ENCODE measurements at places on chromosomes 5 and 9.

DNA sequence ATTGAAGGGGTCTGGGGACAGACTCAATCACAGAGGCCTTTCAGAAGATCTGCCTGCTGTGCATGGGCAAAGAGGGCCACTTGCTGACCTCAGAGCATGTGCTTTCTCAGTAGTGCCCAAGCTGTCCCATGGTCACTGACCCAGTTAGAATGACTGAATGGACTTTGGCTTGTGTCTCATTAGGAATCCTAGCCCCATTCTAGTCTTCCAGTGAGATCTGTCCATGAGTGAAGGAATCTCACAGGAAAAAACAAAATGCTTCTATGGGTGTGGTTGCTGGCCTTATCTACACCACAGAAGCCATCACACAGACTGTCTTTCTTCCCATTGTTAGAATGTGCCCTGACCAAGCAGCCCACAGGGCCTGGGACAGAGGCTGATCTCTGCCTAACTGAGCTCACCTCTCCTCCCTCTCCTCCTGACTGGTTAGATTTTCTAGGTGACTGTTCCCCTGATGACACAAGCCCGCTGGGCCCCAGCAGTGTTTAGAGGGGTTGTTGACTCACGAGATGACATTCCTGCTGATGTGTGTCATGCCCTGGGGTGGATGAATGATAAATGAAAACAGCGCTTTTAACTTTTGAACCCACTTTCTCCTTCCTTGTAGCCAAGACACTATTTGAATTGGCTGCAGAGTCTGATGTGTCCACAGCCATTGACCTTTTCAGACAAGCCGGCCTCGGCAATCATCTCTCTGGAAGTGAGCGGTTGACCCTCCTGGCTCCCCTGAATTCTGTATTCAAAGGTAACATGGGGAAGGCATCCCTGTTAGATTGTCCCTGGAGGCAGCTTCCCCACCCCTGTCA lies 24.8 kb downstream of the TGFBI start:
- DNase-seq, result no peak

DNA sequence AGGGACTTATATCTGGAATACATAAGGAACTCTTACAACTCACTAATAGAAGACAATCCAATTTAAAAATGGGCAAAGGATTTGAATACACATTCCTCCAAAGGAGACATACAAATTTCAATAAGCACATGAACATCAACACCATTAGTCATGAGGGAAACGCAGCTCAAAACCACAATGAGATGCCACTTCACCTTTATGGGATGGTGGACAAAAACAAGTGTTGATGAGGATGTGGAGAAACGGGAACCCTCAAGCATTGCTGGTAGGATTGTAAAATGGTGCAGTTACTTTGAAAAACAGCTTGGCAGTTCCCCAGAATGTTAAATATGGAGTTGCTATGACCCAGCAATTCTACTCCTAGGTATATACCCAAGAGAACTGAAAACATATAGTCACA lies 72.7 kb upstream of the IER5L start:
- DNase-seq, result no peak

DNA sequence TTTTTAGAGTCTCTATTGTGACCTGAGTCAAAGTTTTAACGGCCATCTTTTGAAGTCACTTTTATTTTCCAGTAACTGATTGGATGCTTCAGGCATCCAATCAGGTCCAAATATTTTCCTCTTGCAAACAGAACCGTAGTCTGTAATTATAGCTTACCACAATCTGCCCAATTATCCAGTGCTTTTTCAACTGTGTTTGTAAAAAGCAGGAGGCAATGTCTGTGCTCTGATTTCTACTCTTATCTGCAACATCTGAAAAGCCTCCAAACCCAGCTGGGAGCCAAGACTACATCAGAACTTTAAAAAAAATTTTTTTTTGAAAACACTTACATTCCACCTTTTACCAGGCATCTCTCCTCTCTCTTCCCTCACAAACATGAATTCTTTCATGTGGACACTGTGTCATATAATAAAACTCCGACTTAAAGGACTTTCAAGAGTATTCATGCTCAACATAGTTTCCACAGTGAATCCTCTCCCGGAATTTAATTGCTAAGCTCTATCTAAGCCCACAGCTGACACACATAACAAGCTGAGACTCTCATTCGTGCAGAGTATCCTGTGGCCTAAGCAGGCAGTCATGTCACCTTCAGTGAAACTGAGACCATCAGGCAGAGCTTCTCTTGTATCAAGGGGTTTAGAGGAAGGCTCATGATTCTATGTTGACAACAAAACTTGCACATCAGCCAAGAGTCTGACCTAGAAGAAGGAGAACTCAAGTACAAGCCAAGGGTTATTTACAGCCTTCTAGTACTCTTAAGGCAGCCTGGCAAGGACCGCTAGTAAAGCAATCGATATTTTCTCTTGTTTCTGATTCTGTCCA lies 272.7 kb downstream of the TLE1 start:
- no peak for DNase-seq

DNA sequence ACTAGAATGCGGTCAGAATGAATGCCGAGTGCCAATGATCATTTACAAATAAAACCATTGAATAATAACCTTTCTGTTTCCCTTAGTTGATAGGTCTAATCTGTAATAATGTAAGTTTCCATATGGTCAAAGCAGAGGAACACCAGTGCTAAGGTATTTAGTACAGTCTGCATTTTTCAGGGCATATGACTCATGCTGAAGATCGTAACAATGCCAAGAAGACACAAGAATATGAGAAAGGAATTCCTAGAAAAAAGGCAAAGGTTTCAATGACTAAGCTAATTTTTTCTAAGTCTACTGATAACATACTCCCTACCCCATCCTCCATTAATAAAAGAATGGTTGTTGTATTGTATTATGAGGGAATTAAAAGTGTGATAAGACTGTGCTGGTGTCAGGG lies 2.8 kb downstream of the OR1L8 start:
- no peak for DNase-seq

- no peak for DNase-seq
Measured at GRCh38 chr9:127776195-127776923, 2.1 kb downstream of the SH2D3C start.

- DNase-seq, result no peak
Measured at GRCh38 chr5:62083247-62083646, 222.8 kb upstream of the KIF2A start.

DNA sequence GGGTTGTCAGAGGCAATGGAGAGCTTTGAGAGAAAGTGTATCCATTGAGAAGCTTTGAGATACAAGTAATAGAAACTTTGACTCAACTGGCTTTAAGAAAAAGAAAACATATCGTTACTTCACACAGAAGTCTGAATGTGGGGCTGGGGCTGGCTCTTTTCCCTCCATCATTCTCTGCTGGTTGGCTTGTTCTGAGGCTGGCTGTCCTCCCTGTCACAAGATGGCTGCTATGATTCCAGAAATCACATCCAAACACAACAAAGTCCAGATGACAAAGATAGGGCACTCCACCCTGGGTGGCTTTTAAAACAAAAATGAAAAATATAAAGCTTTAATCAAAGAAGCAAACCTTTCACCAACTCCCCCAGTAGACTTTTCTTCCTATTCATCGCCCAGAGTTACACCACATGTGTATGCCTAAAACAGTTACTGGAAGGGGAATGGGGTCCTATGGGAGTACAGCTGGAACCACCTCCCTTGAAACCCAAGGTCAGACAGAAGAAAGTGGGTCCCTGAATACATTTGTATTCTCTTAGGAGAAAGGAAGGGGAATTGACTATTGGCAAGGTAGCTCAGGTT lies 284.3 kb downstream of the GAS1 start:
- DNase-seq, result no peak

- DNase-seq, result no peak
Measured at GRCh38 chr9:121454972-121455371, 44.7 kb downstream of the GGTA1 start.

- no peak for DNase-seq
Measured at GRCh38 chr5:97495301-97495700, 312.3 kb upstream of the RIOK2 start.

- no peak for DNase-seq
Measured at GRCh38 chr5:69024241-69024651, 69.6 kb upstream of the SLC30A5 start.

GRCh38 chr5:139799359-139799758 lies 3.8 kb downstream of the PSD2 start:
- DNase-seq, result no peak

DNA sequence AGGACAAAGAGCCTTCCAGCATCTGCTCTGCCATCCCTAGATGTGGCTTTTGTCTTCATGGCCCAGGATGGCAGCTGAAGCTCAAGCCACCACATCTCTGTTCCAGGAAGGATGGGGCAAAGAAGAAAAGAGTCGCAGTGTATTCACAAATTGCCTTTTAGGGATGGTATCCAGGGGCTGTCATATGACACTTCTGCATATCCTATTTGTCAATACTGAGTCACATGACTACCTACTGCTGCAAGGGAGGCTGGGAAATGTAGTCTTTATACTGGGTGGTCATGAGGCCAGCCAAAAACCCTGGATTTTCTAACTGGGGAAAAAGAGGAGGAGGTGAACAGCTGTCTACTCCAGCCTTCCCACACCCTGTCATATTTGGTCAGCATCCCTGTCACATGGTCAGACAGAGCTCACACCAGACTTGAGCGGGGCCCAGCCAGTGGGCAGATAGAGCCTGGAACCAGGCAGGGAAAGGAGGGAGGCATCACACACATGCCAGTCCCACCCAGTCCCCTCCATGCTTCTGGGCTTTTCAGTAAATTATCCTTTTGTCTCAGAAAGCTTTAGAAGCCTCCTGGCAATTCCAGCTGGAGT lies 52.0 kb downstream of the OLFM1 start:
- no peak for DNase-seq

DNA sequence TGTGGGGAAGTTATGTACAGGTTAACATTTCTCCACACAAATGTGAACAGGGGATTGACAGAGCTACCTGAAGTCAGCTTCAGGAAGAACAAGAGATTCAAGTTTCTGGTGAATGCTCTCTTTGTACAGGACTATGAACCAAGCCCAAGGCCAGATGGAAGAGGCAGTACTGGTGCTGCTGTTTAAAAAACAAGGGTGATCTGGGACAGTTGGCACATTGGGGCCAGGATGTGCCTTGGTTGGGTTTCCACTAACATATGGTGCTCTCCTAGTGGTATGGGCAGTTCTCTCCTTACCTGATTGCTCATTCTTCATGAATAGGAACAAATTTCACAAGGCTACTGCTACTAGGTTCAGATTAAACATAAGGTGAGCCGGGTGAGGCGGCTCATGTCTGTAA lies 40.0 kb downstream of the MTMR12 start:
- DNase-seq, result no peak

GRCh38 chr9:124311283-124311682 lies 53.5 kb downstream of the NEK6 start:
- no peak for DNase-seq

DNA sequence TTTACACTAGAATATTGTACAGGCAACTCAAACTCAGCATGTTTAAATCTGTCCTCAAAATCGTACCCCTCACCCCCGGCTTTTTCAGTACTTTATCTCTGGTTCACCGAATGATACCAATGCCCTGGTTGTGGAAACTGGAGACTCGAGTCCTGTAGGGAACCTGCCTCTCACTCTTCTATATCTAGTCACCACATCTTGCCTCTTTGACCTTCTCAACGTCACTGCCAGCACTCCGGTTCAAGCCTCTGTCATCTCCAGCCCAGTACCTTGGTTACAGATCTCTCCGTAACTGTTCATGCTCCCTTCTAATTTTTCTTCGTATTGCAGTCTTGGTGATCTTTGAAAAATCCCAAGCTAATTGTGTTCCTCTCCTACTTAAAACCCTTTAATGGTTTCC lies 6.7 kb downstream of the SLC44A1 start:
- no peak for DNase-seq

GRCh38 chr9:127035948-127036347 lies 86.5 kb downstream of the ANGPTL2 start:
- no peak for DNase-seq
